Activated T-cell treated with anti-CD3 and anti-CD28 coated beads, Interleukin-2, amount 50 U/mL, for 24 hours (primary cell): ENCODE measurements at places on chromosomes 2 and 18.

DNA sequence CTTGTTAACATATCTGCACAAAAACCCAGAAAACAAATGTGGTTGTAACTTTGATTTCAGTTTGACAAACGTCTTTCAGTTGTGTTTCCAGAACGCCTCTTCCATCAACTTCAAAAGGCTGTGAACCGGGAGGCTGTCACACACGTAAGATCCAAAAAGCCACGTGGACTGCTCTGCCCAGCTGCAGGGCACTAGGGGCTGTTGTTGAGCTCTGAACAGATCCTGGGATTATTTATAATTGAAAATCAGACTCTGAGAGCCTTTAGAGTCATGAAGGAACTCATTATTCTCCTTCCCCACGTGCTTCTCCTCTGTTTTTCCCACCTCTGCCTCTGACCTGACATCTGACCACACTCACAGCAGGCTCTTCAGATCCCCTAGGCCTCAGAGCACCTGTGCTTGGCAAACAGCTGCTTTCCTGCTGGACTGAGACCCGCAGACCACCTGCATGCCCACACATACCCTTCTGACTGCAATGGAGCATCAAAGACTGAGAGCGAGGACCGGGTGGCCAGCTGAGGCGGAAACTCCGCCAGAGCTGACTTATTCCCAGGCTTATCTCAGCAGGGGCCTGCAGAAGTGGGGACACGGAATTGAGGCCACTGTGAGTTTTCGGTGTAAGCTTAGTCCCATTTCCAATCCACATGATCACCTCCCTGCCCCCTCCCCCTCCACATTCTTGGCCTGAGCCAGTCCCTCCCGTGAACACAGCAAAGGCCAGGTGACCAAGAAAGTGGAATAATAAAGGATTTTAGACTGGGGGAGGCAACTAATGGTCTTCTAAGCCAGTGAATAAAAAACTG is 114.8 kb downstream of the ATL2 start:
- peaks cover 19% of the 10 kb centered on the region for H3K27me3 ChIP-seq
- no peaks in the 10 kb centered on the region for H3K36me3 ChIP-seq
- peaks cover 49% of the 10 kb centered on the region for H3K4me1 ChIP-seq
- no peak for DNase-seq

GRCh38 chr2:235582081-235582686 is 88.3 kb downstream of the AGAP1 start:
- H3K4me1 ChIP-seq: no peaks in the 10 kb centered on the region
- DNase-seq: no peak
- H3K4me3 ChIP-seq: no peak overlapping the region
- H3K27me3 ChIP-seq: peaks cover 13% of the 10 kb centered on the region
- no peaks in the 10 kb centered on the region for H3K36me3 ChIP-seq

DNA sequence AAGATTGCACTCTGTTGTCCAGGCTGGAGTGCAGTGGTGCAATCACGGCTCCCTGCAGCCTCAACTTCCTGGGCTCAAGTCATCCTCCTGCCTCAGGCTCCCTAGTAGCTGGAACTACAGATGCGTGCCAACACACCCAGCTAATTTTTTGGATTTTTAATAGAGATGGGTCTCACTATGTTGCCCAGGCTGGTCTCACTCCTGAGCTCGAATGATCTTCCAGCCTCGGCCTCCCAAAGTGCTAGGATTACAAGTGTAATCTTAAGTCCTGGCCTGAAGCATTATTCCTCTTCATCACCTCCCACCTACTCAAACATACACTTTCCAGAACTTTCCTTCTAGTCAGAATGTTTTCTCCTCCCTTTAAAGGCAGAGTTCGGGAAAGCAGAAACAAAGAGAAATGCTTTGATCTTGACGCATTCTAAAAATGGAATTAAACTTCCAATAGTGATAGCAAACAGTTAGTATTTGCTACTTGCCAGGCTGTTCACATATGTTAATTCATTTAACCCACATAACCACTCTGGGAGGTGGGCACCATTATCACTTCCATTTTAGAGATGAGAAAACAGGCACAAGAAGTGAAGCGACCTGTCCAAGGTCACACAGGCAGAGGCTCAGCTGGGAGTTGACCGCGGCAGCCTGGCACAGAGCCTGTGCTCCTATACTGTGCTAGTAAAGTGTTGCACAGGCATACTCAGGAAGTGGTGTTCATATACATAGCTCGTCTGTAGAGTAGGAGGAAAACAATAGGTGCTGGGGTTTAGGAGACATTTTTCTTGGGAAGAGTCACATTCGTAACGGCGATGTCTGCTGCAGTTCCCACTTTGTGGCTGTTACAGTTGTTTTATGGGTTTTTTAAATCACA is 24.6 kb downstream of the TEX44 start:
- H3K27me3 ChIP-seq: no peaks in the 10 kb centered on the region
- no peak for DNase-seq
- no peak overlapping the region for H3K4me3 ChIP-seq
- H3K27ac ChIP-seq: no peak overlapping the region

DNA sequence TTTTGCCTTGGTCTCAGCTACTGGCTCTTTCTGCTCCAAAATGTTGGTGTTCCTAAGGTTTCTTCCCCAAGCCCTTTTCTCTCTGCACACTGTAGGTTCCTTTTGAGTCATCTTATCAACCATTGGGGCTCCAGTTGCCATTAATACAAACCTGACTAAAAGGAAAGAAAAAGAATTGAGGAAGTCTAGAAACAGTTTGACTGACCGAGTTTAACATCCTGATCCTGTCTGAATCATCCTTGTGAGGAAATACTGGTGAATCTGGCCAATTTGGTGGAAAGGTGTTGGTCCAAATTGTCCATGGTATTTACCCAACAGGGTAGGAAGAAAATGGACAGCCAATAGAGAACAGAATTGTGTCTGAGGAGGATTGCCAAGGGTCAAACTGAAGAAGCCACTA is 38.3 kb downstream of the CRYGD start:
- no peaks in the 10 kb centered on the region for H3K4me1 ChIP-seq
- no peaks in the 10 kb centered on the region for H3K36me3 ChIP-seq
- H3K4me3 ChIP-seq: no peak overlapping the region
- DNase-seq: no peak
- peaks cover 9% of the 10 kb centered on the region for H3K27me3 ChIP-seq
- H3K27ac ChIP-seq: no peak overlapping the region

DNA sequence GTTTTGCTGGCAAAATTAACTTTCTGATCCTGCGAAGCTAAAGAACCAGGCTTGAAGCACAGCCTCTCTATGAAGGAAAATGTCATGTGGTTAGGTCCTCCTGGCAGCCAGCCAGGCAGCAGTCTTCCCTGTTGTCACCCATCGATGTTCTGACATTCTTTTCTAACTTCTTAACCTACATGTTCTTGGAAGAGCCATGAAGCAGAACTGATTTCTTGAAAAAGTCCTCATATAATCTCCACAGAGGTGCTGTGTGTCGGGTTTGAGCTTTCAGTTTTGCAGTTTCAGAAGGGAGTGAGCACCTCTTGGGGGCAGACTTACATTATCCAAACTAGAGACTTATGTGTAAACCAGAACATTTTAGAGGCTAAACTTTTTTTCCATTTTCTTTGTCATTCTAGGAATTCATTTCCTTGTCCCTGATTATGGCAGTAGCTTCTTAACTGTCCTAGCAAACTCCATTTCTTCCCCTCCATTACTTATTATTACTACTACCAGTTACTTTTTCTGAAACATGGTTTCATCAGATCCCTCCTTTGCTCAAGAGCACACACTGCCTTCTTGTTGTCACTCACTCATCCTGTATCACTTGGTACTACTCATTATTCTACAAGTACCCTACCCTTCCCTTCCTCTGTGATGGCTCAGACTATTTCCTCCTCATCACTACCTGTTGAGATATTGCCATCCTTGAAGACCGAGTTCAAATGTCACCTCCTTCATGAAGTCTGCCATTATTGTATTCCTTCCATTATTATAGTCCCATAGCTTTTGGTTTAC is 31.1 kb downstream of the DOK1 start:
- peaks cover 27% of the 10 kb centered on the region for H3K4me1 ChIP-seq
- DNase-seq: no peak
- peak overlapping the region; percentile 60 for H3K27ac ChIP-seq
- H3K4me3 ChIP-seq: no peak overlapping the region
- peaks cover 4% of the 10 kb centered on the region for H3K27me3 ChIP-seq

- DNase-seq: peak; percentile 32
- peaks cover 58% of the 10 kb centered on the region for H3K4me1 ChIP-seq
- no peak overlapping the region for H3K4me3 ChIP-seq
- no peaks in the 10 kb centered on the region for H3K27me3 ChIP-seq
- H3K27ac ChIP-seq: peak overlapping the region; percentile 39
- peaks cover 17% of the 10 kb centered on the region for H3K36me3 ChIP-seq
Observed at GRCh38 chr2:230872968-230873660, 8.4 kb downstream of the ITM2C start.

GRCh38 chr2:161486111-161486510 is 70.0 kb downstream of the TBR1 start:
- no peaks in the 10 kb centered on the region for H3K4me1 ChIP-seq
- no peak overlapping the region for H3K27ac ChIP-seq
- peaks cover 9% of the 10 kb centered on the region for H3K27me3 ChIP-seq
- DNase-seq: no peak
- H3K4me3 ChIP-seq: no peak overlapping the region

DNA sequence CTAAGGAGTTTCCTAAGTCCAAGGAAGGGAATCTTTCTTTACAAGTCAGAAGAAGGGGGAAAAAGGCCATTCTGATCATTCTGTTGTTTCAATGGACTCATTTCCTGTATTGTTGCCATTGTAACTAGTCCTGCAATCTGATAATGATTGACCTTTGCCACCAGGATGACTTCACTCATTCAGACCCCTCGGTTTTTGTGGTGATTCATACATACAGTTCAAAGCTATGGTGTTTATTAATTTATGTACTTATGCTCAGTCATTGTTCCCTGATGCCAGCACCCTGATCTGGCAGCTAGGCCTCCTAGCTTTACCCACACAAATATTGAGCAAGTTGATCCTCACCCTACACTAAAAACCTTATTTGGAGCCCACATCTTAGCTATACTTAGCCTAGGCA is 57.6 kb upstream of the ZNF519 start:
- H3K27me3 ChIP-seq: no peaks in the 10 kb centered on the region
- H3K36me3 ChIP-seq: peaks cover 8% of the 10 kb centered on the region
- H3K27ac ChIP-seq: peak overlapping the region; percentile 90
- DNase-seq: no peak

DNA sequence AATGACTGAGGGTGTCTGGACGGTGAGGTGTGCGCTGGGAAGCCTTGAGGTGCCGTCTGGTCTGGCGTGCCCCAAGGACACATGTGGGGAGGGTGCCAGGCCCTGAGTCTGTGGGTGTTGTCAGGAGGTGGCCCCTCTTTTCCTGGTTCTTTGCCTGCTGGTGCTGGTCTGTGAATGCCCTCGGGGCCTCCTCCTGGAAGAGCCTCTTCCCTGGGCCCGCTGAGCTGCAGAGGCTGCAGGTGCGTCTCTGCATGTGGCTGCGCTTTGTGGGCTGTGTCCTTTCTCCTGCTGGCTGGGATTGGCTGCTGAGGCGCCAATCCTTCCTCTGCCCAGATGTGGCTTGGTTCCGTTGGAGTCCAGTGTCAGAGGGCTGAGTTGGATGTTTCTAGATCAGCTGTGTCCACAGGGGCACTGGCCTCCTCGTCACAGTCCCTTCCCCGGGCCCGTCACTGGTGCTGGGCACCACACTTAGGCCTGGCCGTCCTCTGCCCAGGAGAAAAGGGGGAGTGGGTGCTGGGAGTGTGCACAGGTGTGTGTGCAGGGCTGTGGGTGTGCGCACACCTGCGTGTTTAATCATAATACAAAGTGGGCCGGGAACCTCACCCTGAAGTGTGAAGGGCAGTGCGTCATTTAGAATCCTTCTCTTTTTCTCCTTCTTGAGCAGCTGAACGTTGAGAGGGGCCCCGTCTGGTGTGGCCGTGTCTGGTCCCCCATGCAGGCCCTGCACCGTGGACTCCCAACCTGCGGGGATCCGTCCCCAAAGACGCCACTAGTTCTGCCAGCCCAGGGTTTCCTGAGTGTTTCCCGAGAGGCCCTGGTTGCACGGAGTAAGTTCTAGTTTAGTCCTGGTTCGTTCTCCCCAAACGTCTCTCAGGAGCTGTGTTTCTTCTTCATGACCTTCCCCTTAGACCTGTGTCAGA is 35.5 kb downstream of the RTP5 start:
- DNase-seq: no peak
- H3K36me3 ChIP-seq: peaks cover 21% of the 10 kb centered on the region
- H3K4me1 ChIP-seq: peaks cover 3% of the 10 kb centered on the region
- no peak overlapping the region for H3K27ac ChIP-seq

- H3K4me1 ChIP-seq: peaks cover 31% of the 10 kb centered on the region
- no peak overlapping the region for H3K27ac ChIP-seq
- no peaks in the 10 kb centered on the region for H3K36me3 ChIP-seq
- DNase-seq: no peak
- no peak overlapping the region for H3K4me3 ChIP-seq
Observed at GRCh38 chr2:46364797-46365457, 67.7 kb downstream of the EPAS1 start.

DNA sequence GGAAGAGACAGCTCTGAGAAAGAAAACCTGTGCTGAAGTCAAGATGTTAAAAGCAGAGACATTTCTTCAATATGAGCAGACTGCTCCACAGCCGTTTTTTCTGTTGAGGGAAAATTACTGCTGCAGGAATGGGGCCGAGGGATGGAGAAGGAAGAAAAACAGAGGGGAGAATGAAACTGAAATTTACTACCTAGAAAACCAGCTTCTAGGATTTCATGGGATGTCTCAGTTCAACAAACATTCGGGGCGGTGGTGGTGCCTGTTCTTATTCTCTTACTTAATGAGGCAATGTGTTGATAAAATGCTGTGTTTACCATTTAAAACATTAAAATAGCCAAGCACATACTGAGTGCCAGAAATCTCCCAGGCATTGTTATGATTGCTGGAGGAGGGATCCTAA is 557.1 kb upstream of the MEX3C start:
- no peak overlapping the region for H3K27ac ChIP-seq
- no peak overlapping the region for H3K4me3 ChIP-seq

DNA sequence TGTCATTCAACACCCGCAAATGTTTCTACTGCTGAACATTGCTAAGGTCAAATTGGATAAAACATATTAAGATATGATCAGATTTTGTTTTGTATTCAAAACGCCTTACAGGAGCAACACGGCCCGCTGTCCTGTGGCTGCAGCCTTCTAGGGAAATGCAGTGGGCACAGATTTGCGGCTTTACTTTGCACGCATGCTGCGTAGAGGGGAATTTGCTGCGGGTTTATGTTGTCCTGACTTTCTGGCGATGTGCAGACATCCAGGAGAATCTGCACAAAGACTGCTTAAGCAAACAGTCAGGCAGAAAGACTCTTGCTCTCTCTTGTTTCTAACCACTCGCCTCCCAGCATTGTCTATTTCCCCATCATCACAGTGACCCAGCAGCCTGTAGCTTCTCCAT is 88.3 kb downstream of the LRRC30 start:
- H3K27ac ChIP-seq: no peak overlapping the region
- no peak for DNase-seq
- H3K36me3 ChIP-seq: no peaks in the 10 kb centered on the region
- no peaks in the 10 kb centered on the region for H3K4me1 ChIP-seq
- no peak overlapping the region for H3K4me3 ChIP-seq

GRCh38 chr18:25895518-25895917 is 194.9 kb downstream of the SS18 start:
- H3K27me3 ChIP-seq: peaks cover 16% of the 10 kb centered on the region
- no peaks in the 10 kb centered on the region for H3K36me3 ChIP-seq
- no peaks in the 10 kb centered on the region for H3K4me1 ChIP-seq
- no peak overlapping the region for H3K27ac ChIP-seq

DNA sequence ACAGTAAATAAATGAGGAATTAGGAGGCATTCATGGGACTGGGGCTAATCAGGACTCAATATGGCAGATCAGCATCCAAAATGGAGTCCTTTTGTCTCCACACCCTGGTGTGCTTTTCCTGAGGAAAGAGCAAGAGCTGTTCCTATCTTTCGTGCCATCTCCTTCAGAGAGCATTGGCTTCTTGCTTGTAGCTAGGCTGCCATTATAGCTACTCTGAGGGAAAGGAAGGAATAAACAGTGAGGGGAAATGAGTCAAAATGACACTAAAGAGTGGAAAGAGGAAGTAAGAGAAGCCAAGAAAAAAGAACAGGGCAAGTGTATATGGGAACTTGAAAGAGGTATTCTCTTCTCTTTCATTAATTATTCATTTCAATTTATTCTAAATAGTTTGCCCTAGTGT is 8.4 kb upstream of the NMI start:
- peaks cover 6% of the 10 kb centered on the region for H3K4me1 ChIP-seq
- H3K27ac ChIP-seq: no peak overlapping the region
